ENCODE measurements at places on chromosomes 2 and 18. TPM values are rescaled to one million over a fixed set of nuclear protein-coding genes. Genes with fewer than 3 reads are reported as not detected.

GKN1 gene
- total RNA-seq: not detected

PTPN4 gene
- total RNA-seq: 8.2 TPM

CGREF1 gene
- total RNA-seq: 10.2 TPM

RNU2-63P gene
- 106 TPM for total RNA-seq

TOGARAM2 gene
- total RNA-seq: 0.26 TPM

SEMA4F gene
- 2.4 TPM for total RNA-seq

CFAP210 gene
- total RNA-seq: not detected

FAM228A gene
- total RNA-seq: 0.58 TPM

SRD5A2 gene
- total RNA-seq: not detected

SCN3A gene
- not detected for total RNA-seq
